CD8-positive, alpha-beta memory T cell (primary cell): ENCODE measurements at places on chromosomes 1 and 21.

DNA sequence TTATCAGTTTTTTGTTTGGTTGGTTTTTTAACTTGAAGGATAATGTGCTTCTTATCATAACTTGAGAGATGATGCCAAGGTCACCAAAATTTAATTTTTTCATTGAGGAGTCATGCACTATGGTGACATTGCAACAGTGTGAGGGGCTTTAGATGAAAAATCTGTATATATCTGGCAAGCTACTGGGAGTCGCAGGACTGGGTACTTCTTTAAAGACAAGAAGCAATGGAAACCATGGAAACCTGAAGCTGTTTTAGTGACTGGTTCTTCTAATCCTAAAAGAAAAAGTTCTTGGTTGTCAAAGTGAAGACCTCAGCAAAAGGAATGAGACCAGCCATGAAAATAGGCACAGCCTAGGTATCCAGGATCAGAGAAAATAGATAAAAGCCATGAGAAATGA is 31.1 kb downstream of the ZC3H11B start:
- no peak for DNase-seq

GRCh38 chr1:242178924-242179708 is 180.2 kb upstream of the MAP1LC3C start:
- no peak for DNase-seq

- no peak for DNase-seq
These were observed 39.8 kb downstream of the COL6A1 start for GRCh38 chr21:46021398-46021797.

DNA sequence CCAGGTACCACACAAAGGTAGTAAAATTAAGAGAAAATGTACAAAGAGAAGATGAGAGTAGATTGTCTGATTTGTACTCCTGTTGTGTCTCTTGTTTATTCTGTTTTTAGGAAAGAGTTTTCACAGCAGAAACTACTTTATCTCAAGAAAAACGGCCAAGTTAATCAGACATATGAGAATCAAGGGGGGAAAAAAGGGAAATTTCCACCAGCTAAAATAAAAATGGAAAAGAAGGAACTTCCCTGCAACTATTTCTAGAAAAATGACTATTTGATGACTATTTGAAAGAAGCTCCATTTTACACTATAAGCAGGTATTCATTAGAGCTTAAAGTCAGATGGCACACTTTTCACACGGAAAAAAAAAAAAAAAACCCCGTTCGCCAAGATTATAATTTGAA is 56.5 kb downstream of the EPRS1 start:
- DNase-seq, result no peak

- DNase-seq, result no peak
These were observed 454.2 kb downstream of the SETD4 start for GRCh38 chr21:35606146-35606545.

- DNase-seq, result no peak
These were observed 31.8 kb upstream of the IFNGR2 start for GRCh38 chr21:33371366-33371765.

DNA sequence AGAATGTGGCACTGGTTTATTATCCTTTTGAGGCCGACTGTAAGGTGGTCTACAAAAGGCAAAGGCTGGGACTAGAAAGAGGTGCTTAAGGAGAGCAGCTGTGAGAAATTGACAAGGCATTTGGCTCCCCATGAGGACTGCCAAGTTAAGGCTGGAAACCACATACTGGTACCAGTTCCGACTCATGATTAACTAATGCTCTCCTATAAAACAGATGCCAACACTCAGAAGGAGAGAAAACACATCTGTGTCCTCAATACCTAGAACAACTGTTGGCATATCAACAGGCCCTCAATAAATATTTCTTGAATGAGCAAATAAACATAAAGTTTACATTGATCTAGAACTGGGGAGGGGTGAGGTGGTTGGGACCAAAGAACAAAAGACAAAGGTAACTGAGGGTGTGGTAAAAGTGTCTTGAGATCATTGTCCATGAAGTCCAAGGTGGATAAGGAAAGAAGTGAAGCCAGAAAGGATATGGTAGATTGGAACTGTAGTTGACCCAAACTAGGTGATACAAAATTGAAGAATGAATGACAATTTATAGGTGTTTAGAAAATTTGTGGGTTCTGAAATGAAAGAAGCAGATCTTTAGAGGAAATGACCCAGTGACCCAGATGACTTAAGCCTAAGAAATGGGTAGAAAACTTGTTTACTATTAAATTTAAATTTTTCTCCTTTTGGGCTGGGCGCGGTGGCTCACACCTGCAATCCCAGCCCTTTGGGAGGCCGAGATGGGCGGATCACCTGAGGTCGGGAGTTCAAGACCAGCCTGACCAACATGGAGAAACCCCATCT is 16.9 kb upstream of the MCL1 start:
- DNase-seq, result no peak

GRCh38 chr1:112529301-112529700 is 20.5 kb downstream of the WNT2B start:
- no peak for DNase-seq

- no peak for DNase-seq
These were observed 9.6 kb upstream of the RLF start for GRCh38 chr1:40151457-40152079.

- no peak for DNase-seq
These were observed 18.0 kb upstream of the ID3 start for GRCh38 chr1:23577056-23578004.

DNA sequence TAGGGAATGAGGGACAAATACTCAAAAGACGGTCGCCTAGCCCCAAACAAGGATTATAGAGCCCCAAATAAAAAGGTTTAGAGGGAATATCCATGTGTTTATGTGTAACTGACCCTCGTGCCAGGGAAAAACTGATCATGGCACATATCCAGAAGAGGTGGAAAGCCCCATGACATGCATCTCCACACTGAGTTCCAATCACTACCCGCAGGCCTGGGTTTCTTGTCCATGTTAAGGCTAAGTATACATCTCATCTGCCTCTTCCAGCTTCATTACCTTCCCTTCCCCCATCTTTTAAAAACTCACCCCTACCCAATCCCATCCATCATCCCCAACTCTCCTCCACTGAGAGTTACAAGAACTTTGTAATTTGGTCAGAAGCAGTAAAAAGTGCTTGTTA is 15.2 kb downstream of the GADD45A start:
- DNase-seq, result no peak

- DNase-seq, result no peak
These were observed 40.1 kb upstream of the RD3 start for GRCh38 chr1:211532088-211532444.

DNA sequence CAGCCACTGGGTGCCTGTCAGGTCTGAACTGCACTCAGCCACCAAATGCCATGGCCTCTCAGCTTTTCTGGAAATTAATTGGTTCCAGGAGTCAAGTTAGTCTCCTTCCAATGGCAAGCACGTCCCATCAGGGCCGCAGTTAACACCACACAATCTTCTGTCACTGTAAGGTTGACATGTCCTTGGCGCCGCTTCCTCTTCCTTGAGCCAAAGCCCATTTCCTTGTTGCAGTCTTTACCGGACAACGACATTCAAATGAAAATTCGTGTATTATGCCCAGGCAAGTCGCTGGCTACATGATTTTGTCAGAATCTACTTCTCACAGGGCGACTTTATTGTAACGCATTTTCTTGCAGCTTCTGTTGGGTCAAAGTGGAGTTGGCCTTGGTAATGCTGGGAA is 430.6 kb upstream of the KAZN start:
- DNase-seq, result no peak

GRCh38 chr1:199098468-199098867 is 459.6 kb downstream of the PTPRC start:
- DNase-seq, result no peak

- DNase-seq, result no peak
These were observed 1.9 kb downstream of the SLC2A1 start for GRCh38 chr1:42956739-42957138.

DNA sequence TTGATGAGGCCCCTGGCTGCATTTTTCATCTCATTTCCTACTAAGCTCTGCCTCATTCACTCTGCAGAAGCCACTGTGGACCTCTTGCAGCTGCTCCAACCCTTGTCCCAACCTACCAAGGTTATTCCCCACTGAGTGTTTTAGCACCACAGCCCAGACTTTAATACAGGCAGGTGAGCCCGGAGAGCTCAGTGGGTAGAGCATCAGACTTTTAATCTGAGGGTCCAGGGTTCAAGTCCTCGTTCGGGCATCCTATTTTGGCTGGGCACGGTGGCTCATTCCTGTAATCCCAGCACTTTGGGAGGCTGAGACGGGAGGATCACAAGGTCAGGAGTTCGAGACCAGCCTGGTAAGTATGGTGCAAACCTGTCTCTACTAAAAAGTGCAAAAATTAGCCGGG is 18.1 kb upstream of the BLACAT1 start:
- no peak for DNase-seq

GRCh38 chr1:14255711-14256110 is 342.8 kb upstream of the KAZN start:
- DNase-seq, result no peak

- no peak for DNase-seq
These were observed 228.2 kb upstream of the USP24 start for GRCh38 chr1:55443175-55443915.

- no peak for DNase-seq
These were observed 523.8 kb downstream of the MATN1 start for GRCh38 chr1:30199563-30199962.

GRCh38 chr1:92784021-92784638 is 778 bp downstream of the EVI5 start:
- peak; percentile 26 for DNase-seq

GRCh38 chr1:152224093-152224492 is at the start of gene HRNR:
Gene HRNR, minus strand, starts transcription at chr1:152224193. Its CDS starts 940 bp downstream, at chr1:152223253.
- DNase-seq, result no peak

GRCh38 chr21:45303751-45304475 is 16.2 kb upstream of the POFUT2 start:
- DNase-seq, result no peak

DNA sequence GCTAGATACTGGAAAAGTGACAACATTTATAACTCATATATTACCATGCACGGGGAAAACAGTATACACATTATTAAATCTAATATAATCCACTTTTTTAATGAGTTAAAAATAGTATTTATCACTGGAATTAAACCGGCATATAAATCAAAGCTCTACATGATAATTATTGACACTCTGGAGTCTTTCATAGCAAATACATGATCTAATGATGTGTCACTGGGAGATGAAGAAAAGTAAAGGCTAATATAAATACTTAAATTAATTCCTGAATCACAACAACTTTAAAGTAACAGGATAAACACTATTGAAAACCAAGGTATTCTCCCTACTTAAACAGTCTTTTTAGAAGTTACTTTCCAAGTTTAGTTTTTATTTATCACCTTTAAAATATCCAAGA is 52.4 kb upstream of the ASPM start:
- no peak for DNase-seq

- no peak for DNase-seq
These were observed 44.2 kb downstream of the PKNOX1 start for GRCh38 chr21:43018519-43018918.

DNA sequence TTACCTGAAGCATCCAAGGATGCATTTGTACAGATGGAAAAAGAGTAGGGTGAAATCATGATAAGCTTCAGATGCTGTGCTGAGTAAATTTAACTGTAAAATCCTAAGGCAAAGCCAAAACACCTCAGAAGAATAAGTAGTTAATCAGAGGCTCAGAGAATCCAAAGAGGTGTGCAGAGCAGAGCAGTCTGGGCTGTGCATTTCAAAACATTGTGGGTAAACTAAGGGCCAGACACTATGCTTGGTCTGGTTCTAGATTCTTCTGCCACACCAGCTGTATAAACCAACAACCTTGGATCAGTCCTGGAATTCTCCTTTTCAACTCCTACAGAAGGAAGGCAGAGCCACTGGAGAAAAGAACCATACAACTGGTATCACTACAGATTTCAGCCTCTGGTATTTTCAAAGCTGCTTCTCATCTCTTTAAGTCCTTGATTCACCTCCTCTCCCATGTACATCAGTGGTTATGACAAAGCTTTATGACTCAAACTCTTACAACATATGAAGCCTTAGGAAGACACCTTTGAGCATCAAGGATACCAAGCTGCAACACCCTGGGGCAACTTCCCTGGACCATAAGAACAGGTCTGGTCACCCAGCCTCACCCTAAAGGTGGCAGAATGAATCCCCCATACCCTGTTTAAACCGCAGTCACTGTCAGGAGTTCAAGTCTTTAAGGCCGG is 11.6 kb upstream of the HIPK1 start:
- no peak for DNase-seq

- no peak for DNase-seq
These were observed 14.8 kb upstream of the SLC45A1 start for GRCh38 chr1:8303141-8303540.

- DNase-seq, result no peak
These were observed 37.8 kb upstream of the DOCK7 start for GRCh38 chr1:62726011-62726442.

- no peak for DNase-seq
These were observed 6.6 kb downstream of the AJAP1 start for GRCh38 chr1:4660917-4661594.

DNA sequence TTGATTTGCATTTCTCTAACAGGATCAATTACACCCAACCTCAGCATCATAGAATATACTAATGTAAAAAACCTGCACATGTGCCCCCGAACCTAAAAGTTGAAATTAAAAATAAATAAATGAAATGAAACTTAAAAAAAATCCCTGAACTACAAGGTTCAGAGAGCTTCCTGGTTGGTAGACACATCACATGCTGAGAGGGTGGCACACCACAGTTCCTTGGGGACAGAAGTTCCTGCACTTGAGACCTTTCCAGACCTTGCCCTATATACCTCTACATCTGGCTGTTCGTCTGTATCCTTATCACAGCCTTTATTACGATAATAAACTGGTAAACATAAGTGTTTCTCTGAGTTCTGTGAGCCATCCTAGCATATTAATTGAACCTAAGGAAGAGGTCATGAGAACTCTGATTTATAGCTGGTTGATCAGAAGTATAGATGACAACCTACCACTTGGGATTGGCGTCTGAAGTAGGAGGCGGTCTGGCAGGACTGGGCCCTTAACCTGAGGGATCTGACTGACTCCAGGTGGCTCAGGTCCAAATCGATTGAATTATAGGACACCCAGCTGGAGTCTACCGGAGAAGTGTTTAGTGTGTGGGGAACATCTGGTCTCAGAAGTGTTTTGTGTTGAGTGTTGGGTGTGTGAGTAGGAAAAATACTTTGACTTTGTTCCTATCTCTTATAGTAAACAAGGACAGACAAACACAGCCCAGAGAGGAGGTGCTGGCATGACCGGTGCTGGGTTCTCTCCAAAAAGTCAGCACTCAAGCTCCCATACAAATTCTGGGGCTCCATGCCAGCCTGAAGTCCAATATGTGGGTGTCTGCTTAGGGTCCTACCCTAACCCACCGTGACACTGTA is 19.0 kb downstream of the C1orf115 start:
- no peak for DNase-seq
